ENCODE measurements at places on chromosomes 16 and 17.

GRCh38 chr17:48630925-48631692, 5.0 kb upstream of the HOXB9 start:
- DNase-seq = no peak

DNA sequence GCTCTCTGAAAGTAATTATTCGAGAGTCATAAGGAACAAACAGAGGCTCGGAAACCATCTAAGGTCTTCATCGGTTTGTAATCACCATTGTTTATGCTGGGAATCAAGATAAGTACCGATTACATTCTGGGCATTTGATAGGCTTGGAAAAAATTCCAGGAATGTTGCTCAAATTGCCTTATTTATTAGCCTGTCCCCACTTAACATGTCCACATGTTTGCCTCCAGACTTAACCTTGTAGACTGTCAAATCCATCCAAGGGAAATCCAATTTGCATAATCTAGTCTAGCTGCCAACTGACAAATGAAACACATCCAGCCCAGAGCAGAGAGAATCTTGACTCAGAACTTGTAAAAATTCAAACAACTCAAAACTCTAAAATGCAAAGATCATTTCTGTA, 51.3 kb upstream of the TMC5 start:
- no peak for DNase-seq

- no peak for DNase-seq
Measured at GRCh38 chr16:2720064-2720457, at the start of gene PRSS27. TSS of gene PRSS27 (minus strand) at chr16:2720224. CDS start at chr16:2720160, 64 bp downstream.

DNA sequence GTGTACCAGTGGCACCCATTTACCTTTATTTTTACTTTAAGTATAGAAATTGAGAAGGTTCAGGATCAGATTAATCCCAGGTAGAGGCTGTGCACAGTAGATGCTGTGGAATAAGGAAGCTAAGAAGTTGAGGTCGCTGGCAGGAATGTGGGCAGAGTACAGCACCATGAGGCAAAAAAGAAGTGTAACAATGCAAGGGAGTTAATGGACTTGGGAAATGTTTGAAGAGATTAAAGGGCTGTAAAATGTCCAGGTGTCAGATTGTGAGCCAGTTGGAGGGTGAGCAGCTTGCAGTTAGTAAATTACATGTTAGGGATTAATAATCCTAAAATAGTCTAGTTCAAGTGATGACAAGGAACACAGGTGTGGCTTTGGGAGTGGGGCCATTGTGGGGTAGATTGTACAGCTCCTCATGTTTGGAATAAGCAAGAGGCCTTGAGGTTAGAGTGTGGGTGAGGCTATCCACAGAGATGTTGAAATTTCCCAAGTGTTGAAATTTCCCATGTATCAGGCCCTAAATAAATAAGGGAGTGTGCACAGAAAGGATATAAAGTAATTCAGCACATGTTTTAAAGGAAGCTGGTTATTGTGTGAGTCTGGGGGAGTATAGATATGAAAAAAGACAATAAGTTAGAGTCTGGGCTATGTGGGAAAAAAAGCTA, 21.5 kb downstream of the TAT start:
- no peak for DNase-seq

DNA sequence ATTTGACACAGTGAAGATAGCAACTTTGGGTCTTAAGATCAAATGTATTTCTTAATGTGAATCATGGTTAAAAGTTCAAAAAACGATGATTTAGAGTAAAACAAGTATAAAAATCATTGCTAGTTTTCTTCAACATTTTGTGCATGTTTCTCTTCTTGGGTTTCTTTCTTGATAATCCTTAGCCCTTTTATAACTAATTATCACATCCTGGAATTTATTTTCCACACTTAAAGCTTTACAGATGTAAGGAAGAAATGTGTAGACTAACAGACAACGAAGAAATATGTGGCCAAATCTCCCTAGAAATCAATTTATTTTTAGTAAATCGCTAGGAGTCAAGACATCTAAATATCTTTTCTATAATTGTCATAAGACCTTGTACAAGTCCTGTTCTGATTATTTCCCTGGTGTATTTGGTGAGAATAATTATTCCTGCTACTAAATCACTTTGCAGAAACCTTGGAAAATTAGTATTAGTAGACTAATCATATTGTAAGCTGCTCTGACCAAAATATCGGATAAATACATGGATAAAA, 4.9 kb downstream of the NACA2 start:
- DNase-seq = no peak

DNA sequence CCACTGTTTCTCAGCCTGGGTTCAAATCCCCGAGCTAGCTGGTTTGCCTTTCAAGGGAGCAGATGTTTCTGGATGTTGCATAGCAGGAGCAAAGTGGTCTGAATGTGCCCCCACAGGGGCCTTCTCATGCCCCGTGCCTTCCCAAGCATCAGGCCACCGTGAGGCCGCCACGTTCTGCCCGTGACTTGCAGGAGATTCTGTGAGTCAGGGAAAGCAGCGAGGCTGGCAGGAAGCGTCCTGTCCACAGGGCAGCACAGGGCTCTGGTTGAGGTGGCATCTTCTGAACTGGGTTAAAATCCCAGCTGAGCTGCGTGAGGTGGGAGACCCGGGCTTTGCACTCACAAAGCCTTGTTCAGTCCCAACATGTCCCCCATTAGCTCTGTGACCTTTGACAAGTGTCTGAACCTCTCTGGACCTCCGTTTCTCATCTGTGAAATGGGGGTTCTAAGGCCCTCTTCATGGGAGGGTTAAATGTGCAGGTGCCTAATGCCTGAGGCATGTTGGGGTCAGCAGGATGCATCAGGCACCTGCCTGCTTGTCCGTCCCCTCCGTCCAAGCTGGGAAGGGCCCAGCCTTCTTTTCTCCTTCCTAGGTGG, 94.8 kb upstream of the PLCG2 start:
- DNase-seq = no peak

DNA sequence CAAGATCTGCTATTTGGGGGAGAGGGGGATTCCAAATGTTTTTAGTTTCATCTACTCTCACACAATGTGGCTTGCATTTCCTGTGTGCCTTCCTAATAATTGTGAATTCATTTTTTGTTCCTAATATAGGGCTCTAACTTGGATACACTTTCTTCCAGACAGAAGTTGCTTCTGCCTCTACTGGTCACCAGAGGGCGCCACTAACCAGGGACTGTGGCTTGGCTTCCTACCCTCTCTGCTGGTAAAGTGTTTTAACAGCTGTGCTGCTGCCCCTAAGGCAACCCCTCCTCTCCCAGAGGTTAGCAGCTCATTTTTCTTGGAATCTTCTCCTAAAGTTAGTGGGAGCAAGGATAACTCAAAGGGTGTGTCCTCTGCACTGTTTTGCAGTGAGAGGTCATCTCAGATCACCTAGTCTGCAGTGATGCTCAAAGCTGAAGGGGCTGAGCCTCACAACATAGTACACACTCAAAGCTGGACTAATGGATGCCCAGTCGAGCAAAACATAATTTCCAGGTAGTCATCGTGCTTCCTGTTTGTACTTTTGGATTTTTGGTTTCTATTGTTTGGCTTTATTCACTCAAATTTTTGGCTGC, 5.0 kb upstream of the PRSS54 start:
- DNase-seq = no peak

GRCh38 chr16:53034306-53034705, 18.4 kb downstream of the CHD9NB start:
- DNase-seq = no peak

GRCh38 chr17:67474081-67474661, 97.1 kb downstream of the PITPNC1 start:
- no peak for DNase-seq

- no peak for DNase-seq
Measured at GRCh38 chr16:55700961-55701360, 45.2 kb downstream of the SLC6A2 start.

- no peak for DNase-seq
Measured at GRCh38 chr16:56019274-56019673, 144.1 kb upstream of the CES5A start.

DNA sequence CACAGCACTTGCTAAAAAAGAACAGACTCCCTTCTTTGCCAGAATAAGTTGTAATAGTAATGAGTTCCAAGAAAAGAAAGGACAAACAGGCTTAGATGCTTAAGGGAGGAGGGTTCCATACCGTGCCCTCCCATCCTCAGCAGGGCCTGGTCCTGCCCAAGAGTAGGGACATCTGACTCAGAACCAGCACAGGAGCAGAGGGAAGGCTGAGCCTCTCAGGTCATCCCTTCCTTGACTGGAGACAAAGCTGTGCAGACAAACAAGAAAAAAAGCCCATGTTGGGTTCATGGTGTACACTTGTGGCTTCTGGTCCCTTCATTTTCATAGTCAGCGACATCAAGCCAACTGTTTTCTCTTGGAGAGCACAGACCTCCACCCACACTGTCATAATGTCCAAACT, 44.2 kb upstream of the NDRG4 start:
- no peak for DNase-seq

- no peak for DNase-seq
Measured at GRCh38 chr17:39688945-39689344, 1.1 kb upstream of the PGAP3 start.

DNA sequence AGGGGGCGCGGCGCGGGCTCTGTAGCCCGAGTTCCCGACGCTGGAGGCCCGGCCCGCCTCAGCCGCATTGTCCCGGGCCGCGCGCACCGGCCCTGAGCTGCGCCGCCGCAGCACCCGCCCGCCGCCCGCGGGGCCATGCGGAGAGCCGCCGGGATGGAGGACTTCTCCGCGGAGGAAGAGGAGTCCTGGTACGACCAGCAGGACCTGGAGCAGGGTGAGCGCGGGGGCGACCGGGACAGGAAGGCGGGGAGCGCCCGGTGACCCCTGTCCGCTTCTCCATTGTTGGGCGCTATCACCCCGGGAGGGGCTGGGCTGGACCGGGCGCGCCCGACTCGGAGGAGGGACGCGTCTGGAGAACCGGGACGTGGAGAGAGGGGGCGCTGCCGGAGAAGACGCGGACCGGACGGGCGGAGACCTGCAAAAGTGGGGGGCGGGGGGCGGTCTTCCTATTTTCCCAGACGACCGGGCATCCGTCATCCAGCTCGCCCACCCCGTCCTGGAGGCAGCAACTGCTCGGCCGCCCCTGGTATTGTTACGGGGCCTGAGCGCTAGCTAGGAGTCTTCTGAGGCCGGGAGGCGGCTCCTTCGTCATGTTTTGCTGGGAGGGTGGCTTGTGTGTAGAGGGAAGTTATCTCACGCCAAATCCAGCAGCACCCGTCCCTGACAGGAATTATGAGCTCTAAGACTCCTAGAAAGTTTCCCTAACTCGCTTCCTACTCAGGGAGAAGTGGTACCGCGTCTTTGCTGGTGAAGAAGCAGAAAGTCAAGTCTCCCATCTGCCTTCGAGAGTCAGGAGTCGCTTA, 678 bp downstream of the CDR2L start:
- no peak for DNase-seq

DNA sequence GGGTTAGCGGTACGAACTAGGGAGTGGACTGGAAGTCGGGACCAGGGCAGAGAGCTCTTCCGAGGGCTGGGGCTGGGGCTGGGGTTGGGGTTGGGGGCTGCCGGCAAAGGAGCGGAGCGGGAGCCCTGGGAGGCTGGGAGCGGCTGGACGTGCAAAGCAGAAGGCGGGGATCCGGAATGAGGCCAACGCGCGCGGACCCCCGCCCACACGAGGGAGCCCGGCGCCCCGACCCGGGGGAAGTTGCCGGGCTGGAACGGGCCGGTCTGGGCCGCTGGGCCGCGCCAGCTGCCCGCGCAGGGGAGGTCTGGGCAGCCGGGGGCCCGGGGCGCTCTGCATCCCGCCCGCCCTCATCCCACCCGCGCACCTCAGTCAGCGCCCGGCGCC, 323 bp downstream of the ST3GAL2 start:
- no peak for DNase-seq

GRCh38 chr17:29740017-29740416, 117.3 kb upstream of the CORO6 start:
- DNase-seq = no peak

GRCh38 chr17:33396818-33397217, 103.7 kb upstream of the ASIC2 start:
- DNase-seq = no peak

- DNase-seq = no peak
Measured at GRCh38 chr16:89244754-89245153, 27.3 kb downstream of the ZNF778 start.

GRCh38 chr16:80125677-80126076, 415.1 kb upstream of the DYNLRB2 start:
- DNase-seq = no peak

DNA sequence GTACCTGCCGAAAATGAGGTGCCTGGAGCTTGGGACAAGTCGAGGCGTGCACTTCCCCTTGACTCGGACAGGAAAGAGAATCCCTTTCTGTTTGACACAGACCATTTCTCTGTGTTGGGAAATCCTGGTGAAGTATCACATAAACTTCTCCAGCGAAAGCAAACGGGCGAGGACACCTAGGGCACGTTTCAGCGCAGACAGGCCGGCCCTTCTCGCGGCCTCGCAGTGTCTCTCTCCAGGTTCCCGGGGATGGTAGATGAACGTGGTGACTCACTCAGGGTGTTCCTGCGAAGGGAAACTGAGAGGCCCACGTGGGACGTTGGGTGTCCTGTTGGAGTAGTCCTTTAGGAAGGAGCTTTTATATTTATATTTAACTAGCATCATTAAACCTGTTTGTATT, 36.3 kb upstream of the ZNF750 start:
- no peak for DNase-seq

DNA sequence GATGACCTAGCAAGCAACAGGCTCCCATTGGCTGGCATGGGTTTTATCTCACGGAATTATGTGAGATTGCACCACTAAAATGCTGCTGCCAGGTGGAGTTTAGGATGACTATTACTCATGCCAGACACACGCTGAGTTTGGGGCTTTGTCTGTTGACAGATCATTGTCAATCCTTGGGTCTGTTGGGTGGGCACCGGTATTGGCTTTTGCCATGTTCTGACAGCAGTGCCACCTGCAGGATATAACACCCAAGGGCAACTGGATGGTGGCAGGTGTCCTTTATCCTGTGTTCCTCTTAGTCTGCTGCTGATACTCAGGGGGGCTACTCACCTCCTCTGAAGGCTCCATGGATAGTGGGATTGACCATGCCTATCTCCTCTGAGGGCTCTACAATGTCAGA, 221.6 kb upstream of the DYNLRB2 start:
- no peak for DNase-seq

DNA sequence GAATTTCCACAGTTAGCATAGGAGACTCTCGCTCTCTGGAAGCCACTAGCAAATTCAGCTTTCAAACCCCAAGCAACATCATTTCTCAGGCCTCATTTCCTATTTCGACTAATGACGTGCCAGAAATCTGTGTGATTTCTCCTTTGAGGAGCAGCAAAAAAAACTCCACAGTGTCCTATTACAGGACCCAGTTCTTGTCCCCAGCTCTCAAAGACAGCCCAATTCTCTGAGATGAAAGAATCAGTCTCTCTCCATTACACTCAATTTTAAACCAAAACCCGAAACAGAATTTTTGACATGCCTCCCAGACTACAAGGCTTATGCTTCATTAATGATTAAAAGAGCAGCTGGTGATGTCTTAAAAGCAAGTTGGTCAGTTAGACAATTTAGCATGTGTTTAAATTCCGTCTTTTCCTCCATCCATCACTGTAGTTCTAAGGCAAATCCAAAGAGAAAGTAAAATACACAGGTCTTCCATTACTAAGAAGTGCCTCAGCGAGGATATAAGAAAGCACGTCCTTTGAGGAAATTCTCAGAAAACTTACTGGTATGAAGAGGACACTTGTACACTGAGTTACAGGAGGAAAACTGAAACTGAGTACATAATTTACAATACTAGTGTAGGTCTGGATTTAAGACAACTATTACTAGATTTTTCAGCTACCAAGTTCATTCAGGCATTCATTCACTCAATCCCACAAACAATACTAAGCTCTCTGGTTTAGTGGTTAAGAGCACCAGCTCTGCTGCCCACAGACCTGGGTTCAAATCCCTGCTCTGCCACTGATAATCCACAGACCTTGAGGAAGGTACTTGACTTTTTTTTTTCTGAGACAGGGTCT, 12.5 kb downstream of the TOM1L2 start:
- DNase-seq = no peak

- no peak for DNase-seq
Measured at GRCh38 chr17:65254166-65254565, 117.0 kb downstream of the RGS9 start.

All from NCI-H748 treated with DMSO at 0.1 percent for 48 hours (cell line).